Muscle of arm (tissue), 14 donors: ENCODE measurements at places on chromosomes 2 and 18. TPM values are rescaled to one million over a fixed set of nuclear protein-coding genes. Genes with fewer than 3 reads are reported as not detected.

The VWC2L gene
- not detected for polyA plus RNA-seq

The IMPA2 gene
- not detected for polyA plus RNA-seq

The MRPL19 gene
- polyA plus RNA-seq: 42.6 TPM

The CRYGC gene
- not detected for polyA plus RNA-seq

The CAVIN2 gene
- polyA plus RNA-seq: not detected

The ST8SIA3 gene
- polyA plus RNA-seq: 0.21 TPM

The IL1B gene
- 0.41 TPM for polyA plus RNA-seq

The CEBPZ gene
- 44.9 TPM for polyA plus RNA-seq

The CYP1B1 gene
- 3.8 TPM for polyA plus RNA-seq

The LYG2 gene
- polyA plus RNA-seq: 0.62 TPM

The LMAN2L gene
- 27.7 TPM for polyA plus RNA-seq

The ECEL1 gene
- 1.2 TPM for polyA plus RNA-seq

The XRCC5 gene
- polyA plus RNA-seq: 164 TPM

The TANC1 gene
- polyA plus RNA-seq: 22.1 TPM
